Myometrial cell (primary cell): ENCODE measurements at places on chromosomes 13 and 19. TPM values are rescaled to one million over a fixed set of nuclear protein-coding genes. Genes with fewer than 3 reads are reported as not detected.

The RINL gene
- total RNA-seq = 1.7 and 3.5 TPM in 2 replicates

The TLE2 gene
- total RNA-seq = 0.58 and 1.9 TPM in 2 replicates

The PNMA8A gene
- total RNA-seq = 3.2 and 3.4 TPM in 2 replicates

The MEDAG gene
- 4.9 and 5.1 TPM in 2 replicates for total RNA-seq

The TINCR gene
- 0.18 TPM in 1 of 2 replicates, not detected in the other for total RNA-seq

The GNA15 gene
- 0.35 TPM in 1 of 2 replicates, not detected in the other for total RNA-seq

The ZNF571 gene
- 0.86 and 0.89 TPM in 2 replicates for total RNA-seq

The CERS1 gene
- total RNA-seq = 0.58 and 0.71 TPM in 2 replicates

The GNG7 gene
- total RNA-seq = under 0.01 TPM in 1 of 2 replicates, not detected in the other

The C5AR2 gene
- 0.18 TPM in 1 of 2 replicates, not detected in the other for total RNA-seq

The OR7A5 gene
- not detected in 2 replicates for total RNA-seq

The ZNF492 gene
- 0.35 TPM in 1 of 2 replicates, not detected in the other for total RNA-seq

The KLK15 gene
- not detected in 2 replicates for total RNA-seq

The GDF15 gene
- 92.8 and 101 TPM in 2 replicates for total RNA-seq

The ATF5 gene
- total RNA-seq = 14.0 and 20.2 TPM in 2 replicates

The SLAIN1 gene
- total RNA-seq = not detected in 2 replicates

The ASPDH gene
- not detected in 2 replicates for total RNA-seq

The CEACAM8 gene
- not detected in 2 replicates for total RNA-seq

The GRIN3B gene
- total RNA-seq = 0.58 TPM in 1 of 2 replicates, not detected in the other

The GPR180 gene
- 10.4 and 12.4 TPM in 2 replicates for total RNA-seq

The STOML3 gene
- not detected in 2 replicates for total RNA-seq

The CYP4F22 gene
- total RNA-seq = not detected in 2 replicates

The CACNG6 gene
- total RNA-seq = 0.18 and 1.2 TPM in 2 replicates

The RASGRP4 gene
- total RNA-seq = not detected in 2 replicates

The ATXN8OS gene
- total RNA-seq = not detected in 2 replicates

The IL4I1 gene
- not detected in 2 replicates for total RNA-seq

The IGFL2 gene
- not detected in 2 replicates for total RNA-seq

The PALM gene
- total RNA-seq = 0.35 and 6.3 TPM in 2 replicates

The GFY gene
- total RNA-seq = not detected in 2 replicates

The ACP7 gene
- total RNA-seq = not detected in 2 replicates

The ZNF888 gene
- total RNA-seq = 2.7 and 3.5 TPM in 2 replicates

The ZNF708 gene
- 0.58 and 1.2 TPM in 2 replicates for total RNA-seq

The AMH gene
- total RNA-seq = 0.18 TPM in 1 of 2 replicates, not detected in the other

The TEX101 gene
- total RNA-seq = not detected in 2 replicates

The NKG7 gene
- not detected in 2 replicates for total RNA-seq

The ZNF599 gene
- 13.5 and 14.4 TPM in 2 replicates for total RNA-seq

The TFPT gene
- 22.0 and 31.4 TPM in 2 replicates for total RNA-seq

The KBTBD6 gene
- 4.6 and 7.8 TPM in 2 replicates for total RNA-seq

The BABAM1 gene
- 131 and 138 TPM in 2 replicates for total RNA-seq
